Activated CD4-positive, CD25-positive, alpha-beta regulatory T cell treated with anti-CD3 and anti-CD28 coated beads, Interleukin-2, amount 50 U/mL, for 72 hours (primary cell): ENCODE measurements at places on chromosomes 1 and 21.

DNA sequence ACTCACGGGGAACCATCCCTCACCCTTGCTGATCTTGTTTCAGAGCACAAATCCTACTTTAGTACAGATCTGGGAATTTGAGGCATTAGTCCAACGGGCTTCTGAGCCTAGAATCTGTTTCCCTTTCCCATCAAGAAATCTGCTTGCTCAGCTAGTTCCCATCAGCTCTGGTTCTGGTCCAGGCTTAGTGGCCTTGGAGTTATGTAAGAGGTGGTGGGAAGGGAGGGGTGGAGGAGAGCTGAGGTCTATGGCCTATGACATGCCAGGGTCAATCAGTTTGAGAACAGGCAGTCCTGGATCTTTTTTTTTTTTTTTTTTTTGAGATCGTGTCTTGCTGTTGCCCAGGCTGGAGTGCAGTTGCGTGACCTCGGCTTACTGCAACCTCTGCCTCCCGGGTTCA, 4.1 kb downstream of the GSTM1 start:
- no peak for DNase-seq

DNA sequence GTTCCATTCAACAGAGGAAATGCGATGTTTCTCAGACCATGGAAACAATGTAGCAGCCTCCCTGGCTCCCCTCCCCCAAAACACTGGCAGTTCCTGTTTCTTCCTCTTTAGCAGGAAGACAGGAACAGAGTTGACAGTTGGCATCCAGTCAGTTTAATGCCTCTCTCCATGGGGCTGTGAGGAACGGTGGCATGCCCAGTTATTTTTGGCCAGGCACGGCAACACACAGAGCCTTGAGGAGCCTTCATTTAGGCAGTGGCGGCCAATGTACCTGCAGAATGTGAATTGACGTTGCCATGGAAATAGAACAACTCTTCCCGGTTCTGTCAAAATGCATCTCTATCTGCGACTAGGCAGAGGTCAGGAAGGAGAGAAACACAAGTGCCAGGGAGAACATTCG, 330.6 kb downstream of the DSCAM start:
- no peak for DNase-seq

GRCh38 chr1:36464605-36465393, 615 bp upstream of the MRPS15 start:
- no peak for DNase-seq

DNA sequence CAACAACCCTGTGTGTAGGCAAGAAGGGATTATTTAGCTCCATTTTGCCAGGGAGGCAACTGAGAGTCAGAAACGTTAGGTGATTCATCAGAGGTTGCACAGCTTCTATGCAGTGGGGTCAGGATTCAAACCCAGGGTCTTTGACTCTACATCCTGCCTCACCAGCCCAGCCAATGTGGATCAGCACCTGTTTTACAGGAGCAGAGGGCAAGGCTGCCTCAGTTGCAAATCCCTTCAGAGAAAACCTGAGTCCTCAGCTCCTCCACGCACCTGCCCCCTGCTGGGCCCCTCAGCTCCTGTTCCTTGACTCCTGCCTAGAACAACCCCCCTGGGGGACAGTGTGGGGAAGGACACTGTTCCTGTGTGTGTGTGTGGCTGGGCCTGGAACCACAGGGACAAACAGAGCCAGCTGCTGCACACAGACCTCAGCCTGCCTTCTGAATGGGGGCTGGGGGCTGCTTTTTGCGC, 61.6 kb downstream of the LRRN2 start:
- no peak for DNase-seq

DNA sequence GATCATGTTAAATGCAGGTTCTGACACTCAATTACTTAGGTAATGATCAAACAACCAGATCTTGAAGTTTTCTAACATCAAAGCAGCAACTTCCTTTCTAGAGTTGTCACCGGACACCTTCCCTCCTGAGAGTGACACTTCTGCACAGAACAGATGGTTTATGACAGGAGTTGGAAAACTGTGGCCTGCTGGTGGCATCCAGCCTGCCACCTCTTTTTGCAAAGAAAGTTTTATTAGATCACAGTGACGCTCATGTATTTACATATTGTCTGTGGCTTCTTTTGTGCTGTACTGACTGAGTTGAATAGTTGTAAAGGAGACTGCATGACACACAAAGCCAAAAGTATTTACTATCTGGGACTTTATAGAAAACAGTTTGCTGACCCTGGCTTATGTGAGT, 28.3 kb downstream of the DDR2 start:
- DNase-seq: no peak

- DNase-seq: no peak
Measured at GRCh38 chr1:6412896-6413295, 6.8 kb downstream of the HES2 start.

DNA sequence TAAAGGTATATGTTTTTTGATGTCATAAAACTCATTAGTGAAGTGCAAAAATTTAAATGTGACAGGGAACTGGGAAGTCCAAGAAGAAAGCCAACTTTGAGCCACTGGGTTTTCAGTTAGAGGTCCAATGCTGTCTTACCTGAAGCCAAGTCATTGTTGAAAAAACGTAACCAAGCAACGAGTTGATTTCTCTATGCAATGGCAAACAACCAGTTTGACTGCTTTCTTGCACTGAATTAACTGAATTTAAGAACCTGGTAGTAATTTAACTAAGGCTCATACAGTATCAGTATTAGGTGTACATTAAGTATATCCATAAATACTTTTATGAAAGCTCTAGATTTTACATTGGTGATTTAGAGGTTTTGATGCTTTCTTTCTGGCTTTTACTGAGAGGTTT, 20.2 kb upstream of the S1PR1 start:
- DNase-seq: no peak

DNA sequence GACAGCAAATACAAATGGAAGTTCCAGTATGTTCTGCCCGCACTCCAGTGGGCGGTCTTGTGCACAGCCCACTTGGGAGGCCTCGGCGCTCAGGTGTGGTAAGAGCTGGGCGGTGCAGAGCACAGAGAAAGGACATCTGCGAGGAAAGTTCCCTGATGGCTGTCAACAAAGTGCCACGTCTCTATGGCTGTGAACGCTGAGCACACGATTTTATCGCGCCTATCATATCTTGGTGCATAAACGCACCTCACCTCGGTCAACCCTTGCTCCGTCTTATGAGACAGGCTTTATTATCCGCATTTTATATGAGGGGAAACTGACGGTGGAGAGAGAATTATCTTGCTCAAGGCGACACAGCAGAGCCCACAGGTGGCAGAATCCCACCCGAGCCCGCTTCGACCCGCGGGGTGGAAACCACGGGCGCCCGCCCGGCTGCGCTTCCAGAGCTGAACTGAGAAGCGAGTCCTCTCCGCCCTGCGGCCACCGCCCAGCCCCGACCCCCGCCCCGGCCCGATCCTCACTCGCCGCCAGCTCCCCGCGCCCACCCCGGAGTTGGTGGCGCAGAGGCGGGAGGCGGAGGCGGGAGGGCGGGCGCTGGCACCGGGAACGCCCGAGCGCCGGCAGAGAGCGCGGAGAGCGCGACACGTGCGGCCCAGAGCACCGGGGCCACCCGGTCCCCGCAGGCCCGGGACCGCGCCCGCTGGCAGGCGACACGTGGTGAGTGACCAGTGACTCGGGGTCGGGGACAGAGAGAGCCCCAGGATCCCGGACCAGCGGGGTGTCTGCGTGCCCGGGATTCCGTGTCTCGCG, at the start of gene IL12RB2:
IL12RB2 (plus strand) TSS at position 623 of the 810 bp plus-strand sequence. CDS start 12,496 bp downstream, outside the sequence.
- DNase-seq: peak; percentile 57

GRCh38 chr21:41802684-41803083, 35.8 kb upstream of the RIPK4 start:
- no peak for DNase-seq

DNA sequence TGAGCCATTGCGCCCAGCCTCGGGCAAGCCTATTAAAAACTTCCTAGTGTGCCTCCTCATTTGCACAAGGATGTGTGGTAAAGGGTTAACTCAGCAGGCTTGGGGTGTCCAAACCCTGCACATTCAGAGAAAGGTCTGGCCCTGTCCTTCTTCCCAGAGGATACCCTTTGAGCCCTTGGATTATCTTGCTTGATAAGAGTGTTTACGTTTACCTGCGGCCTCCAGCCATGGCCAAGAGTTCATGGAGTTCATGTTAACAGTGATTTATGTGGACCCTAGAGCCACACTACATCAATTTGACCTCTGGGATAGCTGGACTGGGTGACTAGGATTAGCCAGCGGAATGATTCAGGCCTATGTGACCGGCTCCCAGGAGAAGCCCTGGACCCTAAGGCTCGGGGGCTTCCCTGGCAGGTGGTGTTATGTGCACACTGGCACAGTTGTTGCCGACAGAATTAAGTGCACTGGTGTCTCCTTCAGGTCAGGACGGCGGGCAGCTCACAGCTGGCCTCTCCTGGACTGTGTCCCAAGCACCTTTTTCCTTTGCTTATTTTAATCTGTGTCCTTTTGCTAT, 7.7 kb upstream of the TCP10L start:
- DNase-seq: no peak

DNA sequence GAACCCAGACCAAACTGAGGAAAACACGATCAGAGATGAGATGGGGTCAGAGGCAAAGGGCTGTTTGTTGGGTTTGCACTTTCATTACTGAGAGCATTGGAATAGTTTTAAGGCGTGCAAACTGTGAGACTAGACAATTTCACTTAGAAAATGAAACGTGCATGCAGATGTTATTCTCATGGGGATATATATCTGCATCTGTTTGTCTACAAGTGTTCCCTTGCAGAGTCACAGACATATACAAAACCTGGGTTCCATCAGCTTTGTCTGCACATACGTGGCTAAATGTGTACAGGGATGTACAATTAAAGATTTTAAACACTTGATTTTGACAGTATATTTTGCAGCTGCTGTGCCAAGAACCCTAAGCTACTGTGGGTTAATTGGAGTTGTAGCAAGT, 355.4 kb downstream of the KIF26B start:
- DNase-seq: no peak

- DNase-seq: no peak
Measured at GRCh38 chr21:37431243-37431642, 64.7 kb downstream of the DYRK1A start.

GRCh38 chr1:230280906-230281413, 145.2 kb downstream of the PGBD5 start:
- no peak for DNase-seq

GRCh38 chr1:22275626-22276395, 132.9 kb upstream of the WNT4 start:
- DNase-seq: peak; percentile 42

- no peak for DNase-seq
Measured at GRCh38 chr1:40416709-40417108, 33.6 kb upstream of the ZFP69B start.

GRCh38 chr1:15558516-15558915, 26.3 kb downstream of the AGMAT start:
- DNase-seq: no peak

DNA sequence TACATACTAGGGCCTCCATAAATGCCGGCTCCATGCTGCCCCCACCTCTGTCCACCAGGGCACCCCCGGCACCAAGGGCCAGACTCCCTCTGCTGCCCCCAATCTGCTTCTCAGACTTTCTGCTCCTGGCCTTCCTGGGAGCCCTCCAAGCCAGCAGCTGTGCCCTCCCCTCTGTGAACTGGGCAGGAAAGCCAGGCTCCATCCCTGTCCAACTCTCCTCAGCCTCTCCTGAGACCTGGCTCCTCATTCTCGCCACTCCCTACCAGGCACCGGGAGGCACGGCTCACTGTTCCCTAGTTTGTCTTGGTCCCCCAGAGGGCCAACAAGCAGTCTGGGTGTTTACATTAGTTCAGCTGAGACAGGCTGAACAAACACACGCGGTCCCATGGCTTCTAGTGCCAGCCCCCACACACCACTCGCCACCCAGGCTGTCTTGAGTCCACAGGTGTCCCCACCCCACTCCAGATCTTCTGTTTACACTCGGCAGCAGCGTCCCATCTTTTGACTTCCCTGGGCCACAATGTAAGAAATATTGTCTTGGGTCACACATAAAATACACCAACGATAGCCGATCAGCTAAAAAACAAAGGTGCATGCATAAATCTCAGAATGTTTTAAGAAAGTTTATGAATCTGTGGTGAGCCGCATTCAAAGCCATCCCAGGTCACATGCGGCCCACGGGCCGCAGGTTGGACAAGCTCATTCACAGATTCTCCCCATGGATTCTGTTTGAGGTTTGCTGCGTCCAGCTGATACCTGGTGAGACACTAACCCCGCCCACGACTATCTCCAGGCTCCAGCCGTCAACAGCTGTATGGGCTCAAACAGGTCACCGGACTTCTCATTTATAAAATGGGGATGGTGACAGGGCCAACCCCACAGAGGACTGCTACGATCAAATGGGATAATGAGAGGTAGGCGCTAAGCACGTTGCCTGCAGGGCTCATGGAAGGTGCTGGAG, 29.5 kb upstream of the ECE1 start:
- DNase-seq: no peak

GRCh38 chr21:33844104-33844889, 71.3 kb downstream of the ATP5PO start:
- no peak for DNase-seq

GRCh38 chr1:186503190-186503589, 42.3 kb upstream of the PDC start:
- no peak for DNase-seq

GRCh38 chr1:67211589-67212563, 45.6 kb downstream of the IL23R start:
- DNase-seq: no peak

DNA sequence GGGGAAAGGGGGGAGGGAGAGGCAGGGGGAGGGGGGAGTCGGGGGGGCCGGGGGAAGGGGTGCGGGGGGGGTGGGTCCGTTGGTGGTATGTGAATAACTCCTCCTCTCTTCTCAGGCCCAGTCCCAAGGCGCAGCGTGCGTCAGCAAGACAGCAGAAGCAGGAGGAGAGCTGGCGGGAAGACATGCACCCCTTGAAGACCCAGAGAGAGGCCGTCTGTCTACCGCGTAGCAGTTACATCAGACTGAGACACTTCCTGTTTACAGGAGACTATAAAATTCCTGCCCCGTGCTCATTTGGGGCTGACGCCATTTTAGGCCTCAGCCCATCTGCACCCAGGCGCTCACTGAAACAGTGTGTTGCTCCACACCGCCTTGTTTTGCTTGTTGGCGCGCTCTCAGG, 55.3 kb downstream of the SETD4 start:
- DNase-seq: no peak

DNA sequence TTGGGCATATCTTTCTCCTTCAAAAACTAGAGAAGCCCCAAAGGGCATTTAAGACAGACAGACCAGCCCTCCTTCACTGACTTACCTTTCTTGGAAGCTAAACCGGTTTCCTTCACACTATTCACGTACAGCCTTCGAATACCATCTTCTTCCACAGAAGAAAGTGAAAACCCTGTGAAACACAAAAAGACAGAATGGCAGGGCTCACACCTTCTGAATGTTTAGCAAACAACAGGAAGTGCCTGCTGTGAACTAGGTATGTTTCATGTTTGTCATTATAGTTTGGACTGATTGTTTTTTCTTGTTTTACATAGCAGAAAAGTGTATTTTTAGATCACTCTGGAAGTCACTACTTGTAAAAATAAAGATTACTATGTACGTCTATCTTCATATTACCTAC, 148.6 kb upstream of the KRTAP19-8 start:
- no peak for DNase-seq

- no peak for DNase-seq
Measured at GRCh38 chr1:228781161-228781808, 46.0 kb downstream of the RHOU start.

DNA sequence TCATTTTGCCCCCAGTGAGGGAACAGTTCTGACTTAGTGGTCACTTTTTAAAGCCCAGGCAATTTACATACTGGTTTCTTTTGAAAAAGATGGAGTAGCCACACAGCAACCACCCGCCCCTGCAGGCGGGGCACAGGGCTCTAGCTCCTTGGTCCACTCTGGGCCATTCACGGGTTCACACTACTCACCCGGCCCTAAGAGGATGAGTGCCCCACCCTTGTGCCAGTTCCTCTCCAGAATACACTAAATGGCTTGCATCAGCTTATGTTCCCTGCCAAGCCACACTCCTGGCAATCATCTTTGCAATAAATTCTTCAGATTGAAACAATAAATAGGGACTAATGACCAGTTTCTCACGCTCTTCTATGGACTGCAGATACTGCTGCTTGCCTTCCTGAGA, 15.7 kb upstream of the ATP13A2 start:
- DNase-seq: no peak
